ENCODE measurements at places on chromosomes 5 and 9. TPM values are rescaled to one million over a fixed set of nuclear protein-coding genes. Genes with fewer than 3 reads are reported as not detected.

DNA sequence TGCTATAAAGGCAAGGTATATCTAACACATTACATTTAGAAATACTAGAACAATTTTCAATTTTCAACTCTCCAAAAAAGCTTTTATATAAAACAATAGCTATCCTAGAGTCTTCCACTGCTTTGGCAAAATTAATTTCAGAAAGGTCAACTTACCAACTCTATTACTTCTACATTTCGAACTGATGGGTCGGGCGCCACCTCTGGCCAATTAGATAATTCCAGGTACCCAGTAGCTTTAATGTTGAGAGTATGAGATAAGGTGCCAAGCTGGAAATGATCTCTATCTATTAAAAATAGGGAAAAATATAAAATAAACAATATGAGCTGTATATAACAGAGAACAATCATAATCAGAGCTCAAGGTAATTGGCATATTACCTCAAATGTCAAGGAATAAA is 166.6 kb downstream of the AP3B1 start:
- no peak for DNase-seq

GABRA6 gene
- total RNA-seq: not detected

PIP5KL1 gene
- total RNA-seq: 0.48 TPM

GRCh38 chr5:159456261-159456660 is 126.0 kb upstream of the IL12B start:
- no peak for DNase-seq

- DNase-seq: no peak
Measured at GRCh38 chr9:87732756-87733155, 6.8 kb downstream of the CTSL start.

FAM221B gene
- not detected for total RNA-seq

PCDHGB7 gene
- total RNA-seq: 9.8 TPM

- no peak for DNase-seq
Measured at GRCh38 chr5:129103397-129103796, 8.8 kb downstream of the ISOC1 start.

DNA sequence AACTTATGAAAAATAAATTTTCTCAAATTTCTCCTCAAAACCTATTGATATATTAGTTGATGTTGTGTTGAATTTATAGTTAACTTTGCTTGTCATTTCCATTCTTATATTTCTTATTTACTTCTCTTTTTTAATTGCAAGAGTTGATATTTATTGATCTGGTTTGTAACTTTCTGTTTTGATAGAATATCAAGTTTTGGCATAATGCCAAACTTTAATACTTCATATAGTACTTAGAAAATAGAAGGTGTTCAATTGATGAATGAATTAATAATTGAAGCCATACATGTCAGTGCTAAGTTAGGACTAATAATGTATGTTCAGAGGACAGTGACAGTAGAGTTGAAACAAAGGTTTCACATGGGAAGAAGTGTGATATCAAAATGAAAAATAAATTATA is 27.9 kb downstream of the ERCC6L2 start:
- no peak for DNase-seq

DNA sequence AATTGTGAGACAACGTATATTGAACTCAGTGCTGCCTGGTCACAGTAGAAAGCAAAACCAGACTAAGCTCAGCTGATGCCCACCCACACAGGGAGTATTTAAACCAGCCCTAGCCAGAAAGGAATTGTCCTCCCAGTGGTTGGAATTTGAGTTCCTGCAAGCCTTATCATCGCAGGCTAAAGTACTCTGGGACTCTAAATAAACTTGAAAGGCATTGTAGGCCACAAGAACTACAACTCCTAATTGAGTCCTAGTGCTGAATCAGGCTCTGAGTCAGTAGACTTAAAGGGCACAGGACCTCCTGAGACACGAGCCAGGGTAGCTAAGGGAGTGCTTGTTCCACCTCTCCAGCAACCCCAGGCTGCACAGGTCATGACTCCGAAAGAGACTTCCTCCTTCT is 171.4 kb downstream of the MCTP1 start:
- no peak for DNase-seq

DNA sequence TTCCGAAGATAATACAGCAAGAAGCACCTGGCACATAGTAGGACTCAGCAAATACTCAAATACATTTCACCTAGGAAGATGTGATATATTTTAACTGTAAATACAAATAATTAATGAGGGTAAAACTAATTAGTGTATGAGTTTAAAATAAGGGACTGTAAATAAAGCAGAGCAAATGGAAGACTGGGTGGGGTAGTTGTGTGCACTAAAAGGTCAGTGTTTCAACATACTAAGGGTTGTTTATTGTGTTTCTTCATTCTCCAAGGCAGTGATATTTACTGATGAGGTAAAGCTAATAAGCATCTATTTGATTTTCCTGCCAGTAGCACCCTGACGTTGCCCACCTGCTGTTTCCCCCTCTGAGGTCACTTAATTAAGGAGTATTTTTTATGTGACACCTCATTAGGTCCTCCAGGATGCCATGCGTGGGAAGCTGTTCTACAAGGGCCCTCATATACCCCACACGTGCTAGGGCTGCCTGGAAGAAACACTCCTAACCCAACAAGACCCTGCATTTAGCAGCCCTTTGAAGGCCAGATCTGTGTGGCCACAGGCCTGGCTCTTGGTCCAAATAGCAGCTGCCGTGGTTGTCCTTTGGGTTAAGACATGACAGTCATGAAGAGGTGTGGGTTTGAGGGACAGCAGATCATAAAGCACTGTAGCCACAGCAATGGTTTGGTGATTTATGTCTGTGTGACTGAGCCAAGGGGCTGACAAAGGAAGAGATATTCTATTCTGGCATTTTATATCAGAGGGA is 97.5 kb upstream of the RPS23 start:
- DNase-seq: no peak

GRCh38 chr9:104984121-104984520 is 56.2 kb upstream of the ABCA1 start:
- DNase-seq: no peak

DNA sequence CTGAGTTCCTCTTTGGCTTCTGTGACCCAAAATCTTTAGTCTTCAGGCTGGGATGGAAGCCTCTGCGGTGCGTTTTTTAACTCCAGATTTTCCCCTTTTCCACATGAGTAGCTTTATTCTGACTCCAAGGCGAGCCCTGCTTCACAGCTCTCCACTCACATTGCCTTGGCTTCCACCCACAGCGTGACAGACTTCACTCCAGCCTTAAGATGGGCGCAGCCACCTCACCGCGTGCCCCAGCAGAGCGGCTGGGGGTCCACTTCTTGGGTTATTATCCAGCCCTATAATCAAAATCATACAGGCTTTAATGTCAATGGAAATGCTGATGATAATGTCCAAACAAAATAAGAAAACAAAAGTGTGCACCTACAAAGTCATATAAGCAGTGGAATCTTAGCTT is 1.2 kb downstream of the EXOC3 start:
- peak; percentile 20 for DNase-seq

DNA sequence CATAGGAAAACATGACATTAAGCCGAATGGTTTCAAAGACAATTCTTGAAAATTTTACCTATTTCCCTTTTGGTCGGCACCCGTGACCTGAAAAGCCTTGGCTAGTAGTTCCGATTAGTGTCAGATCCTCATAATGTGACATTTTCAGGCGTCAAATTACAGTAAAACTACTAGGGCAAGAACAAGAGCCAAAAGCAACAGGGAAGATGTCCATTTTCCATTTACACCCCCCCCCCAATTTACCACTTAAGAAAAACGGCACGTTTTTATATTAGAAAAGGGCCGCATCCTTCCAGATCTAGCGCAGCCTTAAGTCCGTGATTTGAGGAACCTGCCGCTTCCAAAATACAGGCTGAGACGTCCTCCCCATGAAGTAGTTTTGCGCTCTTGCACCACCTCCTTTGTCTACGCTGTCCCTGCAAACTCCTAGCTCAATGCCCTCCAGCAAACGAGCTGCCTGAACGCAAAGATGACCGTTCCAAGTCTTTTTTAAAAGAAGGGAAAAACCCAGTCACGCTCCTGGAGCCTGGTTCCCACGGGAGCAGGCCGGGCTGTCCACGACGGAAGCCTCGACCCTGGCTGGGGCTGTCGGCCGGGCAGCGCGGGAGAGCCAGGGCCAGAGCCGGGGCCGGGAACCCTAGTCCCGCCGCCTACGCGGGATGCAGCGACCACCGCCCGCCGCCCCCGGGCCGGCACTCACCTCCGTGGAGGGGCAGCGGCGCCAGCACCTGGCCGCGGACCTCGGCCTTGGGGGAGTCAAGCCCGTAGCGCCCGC is 616 bp downstream of the RNF130 start:
- peak; percentile 68 for DNase-seq

DNA sequence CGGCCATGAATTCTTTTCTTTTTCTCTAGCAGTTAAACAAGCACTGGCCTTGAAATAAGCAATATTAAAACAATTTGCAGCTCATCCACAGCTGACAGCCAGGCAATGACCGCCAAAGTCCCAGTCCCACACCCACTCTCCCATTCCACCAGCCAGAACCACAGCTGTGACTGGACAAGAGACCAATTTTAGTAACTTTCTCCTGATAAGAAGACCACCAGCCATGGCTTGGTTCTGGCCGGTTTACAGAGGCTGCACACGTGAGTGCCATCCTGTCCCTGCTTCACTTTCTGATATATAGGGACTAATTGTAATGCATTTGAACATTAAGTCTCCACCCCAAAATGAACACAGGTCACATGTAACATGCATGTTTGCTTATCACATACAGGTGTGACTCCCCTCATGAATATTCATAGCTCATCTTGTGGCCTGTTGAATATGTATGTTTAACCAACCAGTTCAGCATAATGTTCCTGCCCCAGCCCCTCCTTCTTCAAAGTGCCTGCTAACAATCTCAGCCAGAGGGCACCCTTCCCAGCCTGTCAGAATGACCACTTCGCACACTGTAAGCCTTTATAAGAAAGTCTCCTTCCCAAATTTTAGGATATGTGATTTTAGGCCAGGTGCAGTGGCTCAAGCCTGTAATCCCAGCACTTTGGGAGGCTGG is 23.9 kb upstream of the FANCC start:
- DNase-seq: no peak

BHMT gene
- 0.11 TPM for total RNA-seq

MZB1 gene
- 0.70 TPM for total RNA-seq

DNA sequence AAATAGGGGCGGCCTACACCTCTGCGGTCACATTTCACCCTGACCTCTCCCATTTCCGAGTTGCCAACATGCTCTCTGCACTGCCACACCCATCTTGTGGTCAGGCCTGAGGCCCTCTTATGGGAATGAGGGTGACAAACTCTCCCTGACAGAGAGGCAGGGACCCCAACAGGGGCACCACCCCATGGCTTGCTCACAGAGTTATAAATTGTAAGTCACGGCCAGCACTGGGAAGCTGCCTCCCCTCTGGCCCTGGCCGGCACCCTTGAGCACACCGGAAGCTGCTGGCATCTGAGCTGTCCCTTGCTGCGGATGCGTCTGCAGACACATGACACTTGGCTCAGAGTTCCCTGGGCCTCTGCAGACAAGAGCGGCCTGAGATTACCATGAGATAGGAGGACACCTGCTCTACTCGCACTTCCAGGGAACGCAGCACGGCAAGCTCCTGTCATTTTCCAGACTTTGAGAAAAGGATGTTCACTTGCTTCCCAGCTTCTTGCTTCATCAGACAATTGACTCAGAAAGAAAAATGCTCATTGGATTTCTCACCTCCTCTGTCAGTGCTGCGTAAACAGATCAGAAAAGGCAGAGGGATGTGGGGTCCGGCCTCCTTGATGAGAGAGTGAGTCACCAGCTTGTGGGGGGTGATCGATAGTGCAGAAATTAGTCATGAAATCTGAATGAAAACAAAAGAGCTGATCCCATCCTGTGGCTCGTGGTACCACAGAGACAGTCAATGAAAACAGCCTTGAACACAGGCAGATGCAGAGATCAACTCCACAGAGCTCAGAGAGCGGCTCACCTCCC is 269.8 kb downstream of the SYK start:
- no peak for DNase-seq

CARTPT gene
- total RNA-seq: not detected

GRCh38 chr5:122429545-122430318 is 117.7 kb downstream of the SNCAIP start:
- no peak for DNase-seq

DNA sequence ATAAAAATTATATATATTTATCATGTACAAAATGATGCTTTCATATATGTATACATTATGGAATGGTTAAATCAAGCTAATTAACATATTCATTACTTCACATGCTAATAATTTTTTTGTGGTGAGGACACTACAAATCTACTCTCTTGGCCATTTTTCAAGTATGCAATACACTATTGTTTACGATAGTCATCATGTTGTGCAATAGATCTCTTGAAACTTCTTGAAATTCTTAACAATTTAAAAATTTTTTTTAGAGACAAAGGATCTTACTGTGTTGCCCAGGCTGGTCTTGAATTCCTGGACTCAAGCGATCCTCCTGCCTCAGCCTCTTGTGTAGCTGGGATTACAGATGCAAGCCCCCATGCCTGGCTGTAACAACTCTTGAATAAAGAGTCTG is 45.2 kb upstream of the SHOC1 start:
- DNase-seq: no peak

DNA sequence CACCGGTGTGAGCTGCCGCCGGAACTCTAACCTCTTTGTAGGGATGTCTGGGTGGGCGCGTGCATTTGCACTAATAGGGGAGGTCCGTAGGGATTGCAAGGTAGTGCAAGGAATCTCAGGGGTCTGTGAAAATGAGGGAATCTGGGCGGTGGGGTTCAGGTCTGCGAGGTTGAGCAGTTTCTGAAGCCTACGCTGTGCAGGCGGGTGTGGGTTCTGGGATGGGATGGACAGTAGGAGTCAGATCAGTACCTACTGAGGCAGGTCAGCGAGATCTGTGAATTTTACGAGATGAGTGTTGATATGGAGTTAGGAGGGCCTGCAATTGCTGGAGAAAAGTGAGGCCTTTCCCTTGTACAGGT is 856 bp upstream of the ATOSB start:
- no peak for DNase-seq

Data from Right ventricle myocardium superior (tissue), 1 donor.